ENCODE measurements at places on chromosomes 5 and 9. TPM values are rescaled to one million over a fixed set of nuclear protein-coding genes. Genes with fewer than 3 reads are reported as not detected.
A peak's percentile ranks its signal among the peaks of the same experiment; 100 is the strongest.

The DRD1 gene
- not detected for total RNA-seq

The NME5 gene
- total RNA-seq: not detected

The PCDHGC5 gene
- total RNA-seq: 0.67 TPM

The TRPM6 gene
- total RNA-seq: 22.4 TPM

The FGD3 gene
- total RNA-seq: 48.7 TPM

The DNM1 gene
- total RNA-seq: 85.8 TPM

The AQP3 gene
- 12.4 TPM for total RNA-seq

The IFNA21 gene
- not detected for total RNA-seq

DNA sequence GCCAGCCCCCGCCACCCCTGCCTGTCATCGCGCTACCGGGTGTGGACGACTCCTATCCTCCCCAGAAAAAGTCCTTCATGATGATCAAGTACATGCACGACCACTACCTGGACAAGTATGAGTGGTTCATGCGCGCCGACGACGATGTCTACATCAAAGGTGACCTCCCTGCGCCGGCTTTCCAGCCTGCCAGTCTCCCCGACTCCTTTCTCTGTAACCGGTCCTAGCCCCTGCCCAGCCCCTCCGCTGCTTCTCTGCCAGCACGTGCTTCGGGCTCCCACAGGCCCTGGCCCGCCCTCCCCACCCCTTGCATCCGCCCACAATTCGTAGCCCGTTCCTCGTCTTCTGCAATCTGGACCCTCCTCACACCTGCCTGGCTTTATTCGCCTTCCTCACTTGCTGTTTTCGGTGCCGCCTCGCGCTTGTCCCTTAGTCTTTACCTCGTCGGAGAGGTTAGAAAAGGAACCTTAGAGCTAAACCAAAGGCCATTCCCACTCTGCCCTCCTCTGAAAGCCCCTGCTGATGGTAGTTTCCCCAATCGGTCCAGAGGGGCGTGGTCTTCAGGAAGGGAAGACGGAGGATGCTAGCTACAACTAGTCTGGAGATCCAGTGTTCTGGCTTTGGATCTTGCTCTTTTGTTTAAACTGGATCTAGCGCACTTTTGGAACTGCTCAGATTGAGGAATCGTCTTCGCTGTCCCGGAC lies 1.4 kb downstream of the CHSY3 start:
- no peaks in the 10 kb centered on the region for H3K4me1 ChIP-seq
- no peaks in the 10 kb centered on the region for H3K27me3 ChIP-seq
- H3K36me3 ChIP-seq: no peaks in the 10 kb centered on the region
- no peak overlapping the region for H3K27ac ChIP-seq

- H3K4me3 ChIP-seq: no peak overlapping the region
- DNase-seq: no peak
- no peaks in the 10 kb centered on the region for H3K4me1 ChIP-seq
- H3K27ac ChIP-seq: no peak overlapping the region
- no peaks in the 10 kb centered on the region for H3K27me3 ChIP-seq
- H3K36me3 ChIP-seq: no peaks in the 10 kb centered on the region
These were observed 1045.6 kb upstream of the WWC1 start for GRCh38 chr5:167245868-167246267.

DNA sequence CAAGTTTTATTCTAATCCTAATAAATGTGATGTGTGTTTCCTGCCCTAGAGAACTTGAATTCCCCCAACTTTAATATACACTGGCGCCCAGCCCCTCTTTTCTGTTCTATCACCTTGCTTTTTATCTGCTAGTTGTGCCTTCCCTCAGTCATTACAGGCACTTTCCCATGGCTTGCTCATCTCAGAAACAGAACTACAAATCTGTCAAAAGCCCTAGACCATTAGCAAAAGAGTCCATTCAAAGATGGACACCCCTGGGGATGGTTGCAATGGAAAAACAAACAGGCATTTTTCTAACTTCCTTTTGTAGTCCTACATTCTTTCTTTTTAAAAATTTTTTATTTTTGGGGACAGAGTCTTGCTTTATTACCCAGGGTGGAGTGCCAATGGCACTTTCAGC lies 48.2 kb downstream of the FRMD3 start:
- DNase-seq: no peak
- H3K27ac ChIP-seq: no peak overlapping the region
- H3K4me1 ChIP-seq: no peaks in the 10 kb centered on the region
- H3K4me3 ChIP-seq: no peak overlapping the region

DNA sequence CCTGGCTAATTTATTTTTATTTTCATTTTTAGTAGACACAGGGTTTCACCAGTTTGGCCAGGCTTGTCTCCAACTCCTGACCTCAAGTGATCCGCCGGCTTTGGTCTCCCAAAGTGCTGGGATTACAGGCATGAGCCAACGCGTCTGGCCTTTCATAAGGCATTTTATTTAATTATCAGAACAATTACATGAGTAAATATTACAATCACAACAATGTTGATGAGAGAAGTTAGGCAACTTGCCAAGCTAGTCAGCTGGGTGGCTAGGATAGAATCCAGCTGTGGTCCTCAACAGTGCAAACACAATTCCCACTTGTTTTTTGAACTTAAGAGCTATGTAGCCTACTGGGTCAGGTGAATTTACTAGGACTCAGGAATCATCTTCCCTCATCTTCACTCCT lies 22.0 kb downstream of the C9orf57 start:
- H3K36me3 ChIP-seq: no peaks in the 10 kb centered on the region
- no peak overlapping the region for H3K27ac ChIP-seq
- H3K4me3 ChIP-seq: no peak overlapping the region
- no peaks in the 10 kb centered on the region for H3K4me1 ChIP-seq
- DNase-seq: no peak

GRCh38 chr5:173237143-173237874 lies 2.3 kb upstream of the NKX2-5 start:
- no peak overlapping the region for H3K27ac ChIP-seq
- H3K4me3 ChIP-seq: no peak overlapping the region
- no peaks in the 10 kb centered on the region for H3K36me3 ChIP-seq
- DNase-seq: no peak
- H3K27me3 ChIP-seq: no peaks in the 10 kb centered on the region

DNA sequence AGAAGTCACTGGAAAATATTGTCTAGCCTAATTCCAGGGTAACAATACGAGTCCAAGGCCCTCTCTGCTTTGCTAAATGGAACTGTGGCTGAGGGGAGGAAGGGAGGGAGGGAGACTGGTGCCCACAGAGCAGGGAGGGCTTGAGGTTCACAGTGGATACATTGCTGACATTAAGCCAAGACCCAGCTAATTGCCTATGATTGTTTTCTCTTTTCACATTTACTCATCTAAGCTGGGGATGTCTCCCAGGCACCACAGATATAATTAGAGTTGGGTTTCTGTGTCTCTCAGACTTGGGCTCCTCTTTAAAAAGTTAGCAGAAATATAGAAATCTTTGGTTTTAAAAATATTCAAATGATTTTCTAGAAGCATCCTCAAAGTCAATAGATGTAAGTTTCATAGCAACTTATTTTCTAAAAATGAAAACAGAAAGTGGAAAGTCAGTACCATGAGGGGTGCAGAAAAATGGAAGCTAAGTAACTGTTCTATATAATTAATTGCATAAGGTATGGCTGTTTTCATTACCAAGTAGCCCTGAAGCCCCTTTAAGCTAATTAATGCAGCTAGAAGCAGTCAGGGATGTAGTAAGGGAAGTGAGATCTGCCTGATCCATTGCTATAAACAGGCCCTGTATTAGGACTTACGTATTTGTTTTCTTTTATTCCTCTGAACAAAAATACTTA lies 259.8 kb downstream of the NDUFS4 start:
- H3K4me3 ChIP-seq: no peak overlapping the region
- no peak for DNase-seq
- no peak overlapping the region for H3K27ac ChIP-seq
- no peaks in the 10 kb centered on the region for H3K4me1 ChIP-seq
- no peaks in the 10 kb centered on the region for H3K27me3 ChIP-seq

DNA sequence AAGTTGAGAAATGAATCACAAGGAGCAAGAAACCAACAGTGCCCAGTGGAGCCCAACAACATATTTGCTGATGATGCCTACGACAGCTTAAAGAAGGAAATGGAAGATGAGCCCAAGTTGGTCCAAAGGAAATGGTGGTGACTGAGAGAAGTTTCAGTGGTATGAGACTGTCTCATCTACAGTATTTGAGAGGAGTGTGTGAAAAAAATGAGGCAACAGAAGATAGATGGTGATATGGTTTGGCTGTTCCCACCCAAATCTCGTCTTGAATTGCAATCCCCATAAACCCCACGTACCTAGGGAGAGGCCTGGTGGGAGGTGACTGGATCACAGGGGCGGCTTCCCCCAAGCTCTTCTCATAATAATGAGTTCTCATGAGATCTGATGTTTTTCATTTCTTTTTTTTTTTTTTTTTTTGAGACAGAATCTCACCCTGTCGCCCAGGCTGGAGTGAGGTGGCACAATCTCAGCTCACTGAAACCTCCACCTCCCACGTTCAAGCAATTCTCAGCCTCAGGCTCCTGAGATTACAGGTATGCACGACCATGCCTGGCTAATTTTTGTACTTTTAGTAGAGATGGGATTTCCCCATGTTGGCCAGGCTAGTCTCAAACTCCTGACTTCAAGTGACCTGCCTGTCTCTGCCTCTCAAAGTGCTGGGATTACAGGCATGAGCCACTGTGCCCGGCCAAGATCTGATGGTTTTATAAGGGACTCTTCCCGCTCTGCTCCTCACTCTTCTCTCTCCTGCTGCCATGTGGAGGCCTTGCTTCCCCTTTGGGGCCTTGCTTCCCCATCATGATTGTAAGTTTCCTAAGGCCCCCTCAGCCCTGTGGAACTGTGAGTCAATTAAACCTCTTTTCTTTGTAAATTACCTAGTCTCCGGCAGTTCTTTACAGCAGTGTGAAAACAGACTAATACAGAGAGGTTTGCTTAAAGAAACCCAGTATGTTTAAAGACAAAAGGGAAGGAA lies 30.2 kb downstream of the EFCAB9 start:
- no peak overlapping the region for H3K27ac ChIP-seq
- H3K4me3 ChIP-seq: no peak overlapping the region
- H3K27me3 ChIP-seq: no peaks in the 10 kb centered on the region
- H3K36me3 ChIP-seq: no peaks in the 10 kb centered on the region
- DNase-seq: no peak

- H3K4me3 ChIP-seq: no peak overlapping the region
- H3K36me3 ChIP-seq: no peaks in the 10 kb centered on the region
- H3K27me3 ChIP-seq: no peaks in the 10 kb centered on the region
- no peak overlapping the region for H3K27ac ChIP-seq
These were observed 10.5 kb upstream of the ERAP1 start for GRCh38 chr5:96818125-96818788.

DNA sequence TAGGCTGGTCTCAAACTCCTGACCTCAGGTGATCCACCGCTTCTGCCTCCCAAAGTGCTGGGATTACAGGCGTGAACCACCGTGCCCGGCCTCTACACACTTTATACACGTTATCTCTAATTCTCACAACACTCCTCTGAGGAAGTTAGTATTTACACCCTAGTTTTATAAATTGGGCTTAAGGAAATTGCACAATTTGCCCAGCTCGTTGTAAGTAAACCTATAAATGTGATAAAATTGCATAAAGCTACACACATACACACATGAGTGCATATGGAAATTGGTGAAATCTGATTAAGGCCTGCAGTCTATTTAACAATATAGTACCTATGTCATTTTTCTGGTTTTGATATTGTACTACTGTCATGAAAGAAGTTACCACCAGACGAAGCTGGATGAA lies 4.4 kb upstream of the SLC4A9 start:
- H3K27me3 ChIP-seq: no peaks in the 10 kb centered on the region
- H3K4me1 ChIP-seq: no peaks in the 10 kb centered on the region
- DNase-seq: no peak

DNA sequence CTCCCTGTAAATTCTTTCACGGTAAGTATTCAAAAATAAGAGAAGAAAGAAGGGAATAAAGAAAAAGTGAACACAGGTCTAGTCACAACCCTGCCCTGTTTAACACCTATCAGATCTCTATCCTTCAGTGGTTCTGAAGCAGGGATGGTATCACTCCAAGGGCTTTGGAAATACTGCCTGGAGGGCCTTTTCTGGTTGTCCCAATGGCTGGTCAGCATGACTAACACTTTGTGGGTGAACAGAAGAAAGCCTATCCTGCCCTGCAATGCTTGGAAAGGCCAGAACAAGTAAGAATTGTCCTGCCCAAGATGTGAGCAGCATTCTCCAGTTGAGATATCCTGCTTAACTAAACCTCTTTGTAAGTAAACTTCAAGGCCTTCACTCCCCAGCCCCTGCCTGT lies 124.9 kb downstream of the TMEM167A start:
- H3K27ac ChIP-seq: no peak overlapping the region
- H3K4me1 ChIP-seq: no peaks in the 10 kb centered on the region
- H3K36me3 ChIP-seq: no peaks in the 10 kb centered on the region
- no peak for DNase-seq

GRCh38 chr9:92378865-92379560 lies 25.4 kb downstream of the OGN start:
- peak overlapping the region; percentile 18 for H3K27ac ChIP-seq
- no peaks in the 10 kb centered on the region for H3K36me3 ChIP-seq
- DNase-seq: no peak
- H3K4me1 ChIP-seq: no peaks in the 10 kb centered on the region
- H3K27me3 ChIP-seq: no peaks in the 10 kb centered on the region
- no peak overlapping the region for H3K4me3 ChIP-seq

GRCh38 chr5:113070901-113071300 lies 94.3 kb downstream of the DCP2 start:
- no peak overlapping the region for H3K27ac ChIP-seq
- no peak for DNase-seq
- no peak overlapping the region for H3K4me3 ChIP-seq
- no peaks in the 10 kb centered on the region for H3K4me1 ChIP-seq

DNA sequence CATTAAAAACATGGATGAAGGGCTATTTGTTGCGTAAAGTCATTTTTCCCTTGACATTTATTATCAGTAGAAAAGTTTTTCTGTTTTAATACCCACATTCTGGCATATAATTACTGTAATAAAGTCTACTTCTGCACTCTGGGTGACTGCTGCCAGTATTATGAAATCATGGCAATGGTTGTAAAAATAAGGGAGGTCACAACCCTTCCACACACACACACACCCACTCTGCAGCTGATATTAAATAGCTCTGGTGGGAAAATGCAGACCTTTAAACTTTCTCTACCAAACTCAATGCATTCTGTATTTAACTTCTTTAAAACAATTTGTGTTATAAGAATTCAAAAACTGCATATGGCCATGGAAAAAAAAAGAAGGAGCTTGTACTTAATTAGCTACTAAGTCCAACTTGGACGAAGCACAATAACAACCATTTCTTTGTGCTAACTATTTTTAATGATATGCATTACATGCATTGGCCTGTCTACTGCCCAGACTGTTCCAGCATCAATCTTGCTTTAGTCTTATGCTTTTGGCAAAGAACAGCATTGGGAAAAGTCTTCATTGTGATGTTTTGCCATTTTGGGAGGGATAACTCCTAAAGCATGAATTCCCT lies 137.6 kb upstream of the MAP3K1 start:
- no peaks in the 10 kb centered on the region for H3K27me3 ChIP-seq
- H3K4me1 ChIP-seq: no peaks in the 10 kb centered on the region
- no peak overlapping the region for H3K27ac ChIP-seq
- no peaks in the 10 kb centered on the region for H3K36me3 ChIP-seq
- H3K4me3 ChIP-seq: no peak overlapping the region
